Effector CD8-positive, alpha-beta T cell (primary cell): ENCODE measurements at places on chromosomes 13 and 19.

GRCh38 chr13:104301171-104301975, 1235.2 kb upstream of the SLC10A2 start:
- DNase-seq, result no peak

DNA sequence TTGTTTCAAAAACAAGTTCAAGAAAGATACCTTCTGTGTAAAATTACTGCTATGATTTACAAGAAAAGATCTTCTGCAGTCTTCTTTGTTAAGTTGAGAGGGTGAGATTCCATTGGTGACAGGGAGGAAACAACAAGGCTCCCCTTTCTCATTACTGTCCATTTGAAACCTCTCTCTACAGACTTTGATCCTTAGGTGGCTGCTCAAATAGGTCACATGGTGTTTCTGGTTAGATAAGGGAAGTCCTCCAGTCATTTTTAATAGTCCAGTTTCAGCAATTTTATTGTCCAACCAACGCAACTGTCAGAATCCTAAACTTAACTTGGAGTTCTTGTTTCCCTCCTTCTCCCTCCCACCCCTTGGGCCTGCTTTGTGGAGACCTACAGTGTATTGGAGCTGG, 390.4 kb downstream of the EFNB2 start:
- no peak for DNase-seq

GRCh38 chr13:94664889-94665288, 47.5 kb downstream of the SOX21 start:
- DNase-seq, result no peak

GRCh38 chr13:111573801-111574200, 253.4 kb downstream of the TEX29 start:
- DNase-seq, result no peak

DNA sequence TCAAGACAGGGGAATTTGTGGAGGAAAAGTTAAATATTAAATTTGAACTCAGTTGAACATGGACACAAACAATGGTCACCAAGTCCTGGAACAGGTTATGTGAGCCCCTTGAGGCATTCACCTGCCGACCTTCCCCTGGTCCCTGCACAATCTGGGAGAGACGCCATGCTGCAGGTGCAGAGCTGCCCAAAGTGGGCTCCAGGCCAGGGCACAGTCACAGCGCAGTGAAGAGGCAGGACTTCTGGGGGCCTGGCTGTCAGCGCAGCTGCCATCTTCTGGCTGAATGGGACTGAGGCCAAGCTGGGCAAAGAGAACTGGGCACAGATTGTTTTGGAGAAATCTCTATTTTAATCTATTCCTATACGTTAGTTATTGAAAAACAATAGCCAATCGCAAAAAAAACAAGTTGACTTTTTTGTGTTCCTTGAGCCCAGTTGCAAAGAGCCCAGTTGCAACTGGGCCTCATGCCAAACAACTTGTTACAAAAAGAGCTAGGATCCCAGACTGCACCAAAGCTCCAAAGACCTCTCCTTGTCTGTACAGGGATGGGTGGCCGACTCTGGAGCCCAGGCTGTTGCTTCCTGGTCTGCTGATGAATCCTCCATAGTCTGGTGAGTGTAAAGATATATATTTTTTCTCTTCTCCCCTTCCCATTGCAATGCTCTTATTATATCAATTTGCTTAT, 1.2 kb upstream of the ZNF626 start:
- DNase-seq, result no peak

GRCh38 chr19:32296694-32297093, 48.7 kb upstream of the ZNF507 start:
- no peak for DNase-seq

- no peak for DNase-seq
Observed at GRCh38 chr19:5470264-5470671, 15.1 kb downstream of the ZNRF4 start.

- no peak for DNase-seq
Observed at GRCh38 chr13:110017379-110017778, 231.0 kb upstream of the IRS2 start.

DNA sequence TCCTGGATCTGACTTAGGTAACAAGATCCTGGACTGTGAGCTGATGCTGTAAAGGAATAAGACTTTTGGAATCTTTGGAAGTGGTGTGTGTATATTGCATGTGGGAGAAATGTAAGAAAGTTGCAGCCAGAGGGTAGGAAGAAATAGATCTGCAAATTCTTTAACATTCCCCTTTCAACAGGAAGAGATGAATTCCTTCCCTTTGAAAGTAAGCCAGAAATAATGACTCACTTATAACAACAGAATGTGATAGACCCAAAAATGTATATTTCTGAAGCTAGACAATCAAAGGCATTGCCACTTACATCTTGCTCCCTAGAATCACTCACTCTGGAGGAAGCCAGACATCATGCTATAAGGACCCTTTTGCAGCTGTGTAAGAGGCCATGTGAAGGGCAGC, 9.8 kb upstream of the SIAH3 start:
- no peak for DNase-seq

DNA sequence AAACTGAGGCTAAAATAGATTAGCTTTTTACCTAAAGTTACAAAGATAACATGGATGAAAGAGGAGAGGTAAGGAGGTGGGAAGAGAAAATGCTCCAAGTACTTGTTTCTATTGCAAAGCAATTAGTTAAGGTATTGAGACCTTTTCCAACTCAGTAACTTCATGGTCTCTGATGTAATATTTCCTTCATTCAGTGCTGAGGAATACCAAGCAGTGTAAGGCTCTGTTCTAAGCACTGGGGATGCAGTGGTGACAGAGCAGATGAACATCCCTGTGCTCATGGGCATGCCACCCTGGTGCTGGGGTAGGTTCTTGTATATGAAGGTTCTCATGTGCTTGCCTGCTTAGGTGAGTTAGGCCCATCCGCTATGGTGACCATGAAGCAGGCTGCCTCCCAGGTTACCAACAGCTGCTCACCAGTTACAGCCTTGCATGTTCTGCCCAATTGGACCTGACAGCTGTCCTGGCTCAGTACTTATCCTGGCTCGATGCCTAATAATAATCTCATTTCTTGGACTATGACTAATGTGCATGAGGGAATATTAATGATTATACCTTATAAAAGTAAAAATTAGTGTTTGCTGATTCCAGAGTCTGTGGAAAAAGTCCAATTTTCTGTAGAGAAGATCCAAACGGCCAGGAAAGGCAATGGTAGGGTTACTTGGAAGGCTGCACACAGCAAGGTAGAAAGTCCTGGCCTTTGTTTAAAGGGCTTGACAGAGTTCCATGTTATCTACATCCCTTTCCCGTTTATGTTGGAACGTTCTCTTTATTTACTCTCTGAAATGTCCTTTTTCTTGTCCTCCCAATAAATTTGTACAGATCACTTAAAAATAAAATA, 48.3 kb downstream of the LATS2 start:
- no peak for DNase-seq

DNA sequence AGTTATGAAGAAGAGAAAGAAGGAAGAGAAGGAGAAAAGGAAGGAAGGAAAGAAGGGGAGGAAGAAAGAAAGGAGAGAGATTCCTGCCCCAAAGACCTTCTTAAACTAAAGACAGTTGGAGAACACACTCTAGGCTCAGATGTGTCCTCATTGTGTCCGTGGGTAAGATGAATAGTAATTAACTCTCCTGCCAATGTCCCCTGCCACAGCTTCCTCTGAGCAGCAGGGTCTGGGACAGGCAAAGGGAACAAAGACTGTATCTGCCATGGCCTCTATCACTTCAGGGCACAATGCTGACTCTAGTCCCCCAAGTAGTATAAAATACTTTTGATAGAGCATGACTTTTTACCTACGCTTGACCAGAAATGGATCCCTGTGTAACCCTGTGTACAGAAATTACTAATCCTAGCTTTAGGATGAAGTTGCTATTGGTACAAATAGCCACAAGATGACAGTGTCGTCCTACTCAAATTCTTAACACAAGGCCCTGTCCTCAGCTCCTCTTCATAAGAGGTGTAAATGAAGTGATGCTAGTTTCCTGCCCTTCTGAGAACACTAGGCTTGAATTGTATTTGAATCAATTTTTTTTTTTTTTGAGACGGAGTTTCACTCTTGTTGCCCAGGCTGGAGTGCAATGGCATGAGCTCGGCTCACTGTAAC, 186.2 kb upstream of the GPR12 start:
- DNase-seq, result no peak

GRCh38 chr13:91347202-91347995, at the start of gene MIR17HG:
Gene MIR17HG, plus strand, starts transcription at chr13:91347687.
- peak; percentile 84 for DNase-seq
